ENCODE measurements at places on chromosomes 2 and 18.
A peak's percentile ranks its signal among the peaks of the same experiment; 100 is the strongest.

DNA sequence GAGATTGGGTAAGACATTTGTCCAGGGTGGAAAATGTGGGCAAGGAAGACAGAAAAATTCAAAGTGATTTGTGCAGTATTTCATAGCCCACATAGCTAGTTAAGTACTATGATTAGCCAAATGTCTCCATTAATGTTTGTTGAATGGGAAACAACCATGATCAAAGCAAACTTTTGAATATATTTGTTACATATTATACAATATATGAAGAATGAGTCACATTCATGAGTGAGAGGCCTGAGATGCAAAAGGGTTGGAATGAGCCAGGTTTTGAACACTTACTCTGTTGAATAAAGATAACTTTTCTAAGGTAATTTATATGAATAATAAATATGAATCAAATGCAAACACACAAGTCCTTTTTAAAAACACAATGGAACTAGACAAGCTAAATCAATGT lies 984.5 kb upstream of the CDH2 start:
- DNase-seq = peak; percentile 26

GRCh38 chr2:189467160-189467559 lies 25.9 kb downstream of the WDR75 start:
- DNase-seq = no peak

DNA sequence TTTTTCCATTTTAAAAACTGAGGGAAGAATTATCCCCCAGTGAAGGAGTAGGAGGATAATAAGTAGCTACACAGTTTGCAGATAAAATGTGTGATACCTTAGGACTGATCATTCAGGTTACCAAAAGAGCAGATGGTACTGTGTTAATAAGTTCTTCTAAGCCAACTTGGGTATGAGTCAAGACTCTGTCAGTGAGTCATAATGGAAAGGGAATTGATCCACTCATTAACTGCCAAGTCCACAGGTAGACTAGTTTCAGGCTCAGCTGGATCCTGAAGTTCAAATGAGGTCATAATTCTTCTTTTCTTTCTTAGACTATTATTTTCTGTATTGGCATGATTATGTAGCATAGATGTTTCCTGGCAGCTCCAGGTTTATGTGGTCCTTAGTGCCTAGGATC lies 142.4 kb upstream of the ALPP start:
- DNase-seq = peak; percentile 19

DNA sequence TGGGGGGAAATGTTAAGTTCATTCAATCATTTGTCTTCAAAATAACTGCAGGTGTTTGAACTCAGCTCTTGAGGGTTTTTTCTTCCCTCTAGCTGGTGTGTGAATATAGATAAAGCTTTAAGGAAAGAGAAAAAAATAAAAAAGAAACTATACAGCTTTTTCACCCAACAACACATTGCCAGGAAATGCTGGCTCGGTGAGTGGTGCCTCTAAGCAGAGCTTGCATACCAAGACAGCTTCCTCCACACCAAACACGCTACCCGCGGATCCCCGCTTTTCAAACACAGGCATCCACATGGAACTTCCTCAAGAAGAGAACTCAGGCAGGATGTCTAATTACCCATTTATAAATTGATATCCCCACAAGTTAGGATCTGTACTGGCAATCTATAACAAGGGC lies 69.8 kb upstream of the TANK start:
- DNase-seq = peak; percentile 12

DNA sequence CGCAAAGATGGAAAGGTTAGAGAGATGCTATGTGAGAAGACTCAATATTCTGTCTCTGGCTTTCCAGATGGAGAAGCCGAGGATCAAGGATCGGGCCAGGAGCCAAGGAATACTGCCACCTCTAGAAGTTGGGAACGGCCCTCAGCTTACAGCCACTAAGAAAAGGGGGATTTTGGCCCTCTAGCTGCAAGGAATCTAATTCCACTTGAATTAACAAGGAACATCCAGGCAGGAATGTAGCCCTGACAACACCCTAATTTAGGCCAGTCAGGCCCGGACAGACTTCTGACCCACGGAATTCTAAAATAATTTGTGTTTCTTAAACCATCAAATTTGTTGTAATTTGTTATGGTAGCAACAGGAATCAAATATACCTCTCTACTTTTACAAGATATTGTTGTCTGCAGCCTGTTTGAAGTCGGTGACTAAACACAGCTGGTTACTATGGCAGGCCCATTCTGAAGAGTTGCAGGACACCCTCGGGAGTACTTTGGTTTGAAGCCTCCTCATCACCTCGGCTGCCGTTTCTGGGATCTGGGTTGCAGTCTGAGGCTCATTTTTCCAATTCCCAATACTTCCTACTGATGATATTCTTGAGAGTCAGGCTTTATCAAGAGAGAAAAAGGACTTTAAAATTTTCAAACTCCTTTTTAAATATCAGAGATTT lies 1131.2 kb downstream of the TSN start:
- DNase-seq = no peak

DNA sequence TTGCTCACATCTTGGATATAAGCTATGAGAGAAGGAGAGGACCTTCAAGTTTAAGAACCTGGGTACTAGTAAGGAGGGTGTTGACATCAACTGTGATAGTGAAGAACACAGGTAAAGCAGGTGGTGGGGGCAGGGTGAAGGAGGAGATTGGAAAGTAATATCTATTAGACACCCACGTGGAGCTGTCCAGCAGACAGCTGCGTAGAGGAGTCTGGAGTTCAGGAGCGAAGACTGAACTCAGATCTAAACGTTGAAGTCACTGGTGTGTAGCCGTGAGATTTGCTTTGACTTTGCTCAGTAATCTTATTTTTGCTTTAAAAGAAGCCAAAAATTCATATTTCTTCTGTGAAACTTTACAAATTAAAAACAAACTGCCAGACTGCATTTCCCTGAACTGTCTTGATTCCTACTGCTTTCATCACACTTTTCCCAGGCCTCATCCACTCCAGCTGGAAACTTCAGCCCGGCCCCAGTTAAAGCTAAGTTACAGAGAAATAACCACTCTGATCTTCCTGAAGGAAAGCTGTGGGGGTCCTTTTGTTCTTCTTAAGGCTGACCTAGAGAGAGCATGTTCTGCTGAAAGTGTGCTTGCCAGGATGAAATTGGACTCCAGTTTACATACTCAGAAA lies 533.3 kb downstream of the CNTNAP5 start:
- DNase-seq = no peak

- DNase-seq = peak; percentile 87
Measured at GRCh38 chr2:171244466-171244969, 83.8 kb upstream of the TLK1 start.

- peak; percentile 93 for DNase-seq
Measured at GRCh38 chr2:37570773-37571586, 100.5 kb downstream of the CDC42EP3 start.
